ENCODE measurements at places on chromosomes 16 and 17. TPM values are rescaled to one million over a fixed set of nuclear protein-coding genes. Genes with fewer than 3 reads are reported as not detected.

GRCh38 chr17:40124279-40125141, 2.7 kb downstream of the MSL1 start:
- DNase-seq, result no peak

GRCh38 chr17:74861662-74862107, 2.0 kb upstream of the GRIN2C start:
- no peak for DNase-seq

The TPSAB1 gene
- not detected for total RNA-seq

- no peak for DNase-seq
Observed at GRCh38 chr16:68732741-68733399, 4.2 kb upstream of the CDH1 start.

DNA sequence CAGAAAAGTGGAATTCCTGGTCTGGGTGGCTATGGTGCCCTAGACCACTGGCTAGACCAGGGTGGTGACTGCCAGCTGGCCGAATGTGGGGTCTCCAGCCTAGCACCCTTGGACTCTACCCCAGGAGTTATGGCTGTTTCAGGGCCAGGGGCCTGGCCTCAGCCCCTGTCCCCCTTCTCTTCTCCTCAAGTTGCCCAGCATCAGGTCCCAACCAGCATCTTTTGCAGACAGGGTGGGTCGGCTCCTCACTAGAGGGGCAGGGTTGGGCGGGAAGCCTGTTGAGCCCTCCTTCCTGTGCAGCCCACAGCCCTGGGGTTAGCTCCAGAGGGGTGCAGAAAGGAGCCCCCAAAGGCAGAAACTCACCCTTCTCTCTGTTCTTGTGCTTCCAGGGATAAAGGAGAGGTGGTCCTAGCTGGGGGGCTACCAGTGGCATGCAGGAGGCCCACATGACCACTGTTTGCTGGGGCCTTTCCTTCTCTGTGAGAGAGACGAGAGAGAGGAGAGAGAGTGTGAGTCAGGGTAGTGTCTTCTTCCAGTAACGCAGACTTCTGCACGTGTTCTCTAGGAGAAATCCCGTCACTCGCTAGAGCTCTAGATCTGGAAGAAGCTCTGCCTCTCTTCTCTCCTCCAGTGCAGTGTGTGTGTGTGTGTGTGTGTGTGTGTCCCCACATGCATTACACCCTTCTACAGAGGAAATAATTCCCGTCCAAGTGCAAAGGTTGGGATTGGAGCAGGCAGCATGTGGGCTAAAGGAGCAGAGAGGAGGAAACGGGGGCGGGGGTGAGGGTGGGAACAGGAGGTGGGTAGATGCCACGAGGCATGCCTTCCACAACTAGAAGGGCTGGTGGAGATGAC, 209.4 kb downstream of the SEC14L1 start:
- no peak for DNase-seq

The PIRT gene
- total RNA-seq, result not detected

The TBC1D3I gene
- 1.00 TPM for total RNA-seq

DNA sequence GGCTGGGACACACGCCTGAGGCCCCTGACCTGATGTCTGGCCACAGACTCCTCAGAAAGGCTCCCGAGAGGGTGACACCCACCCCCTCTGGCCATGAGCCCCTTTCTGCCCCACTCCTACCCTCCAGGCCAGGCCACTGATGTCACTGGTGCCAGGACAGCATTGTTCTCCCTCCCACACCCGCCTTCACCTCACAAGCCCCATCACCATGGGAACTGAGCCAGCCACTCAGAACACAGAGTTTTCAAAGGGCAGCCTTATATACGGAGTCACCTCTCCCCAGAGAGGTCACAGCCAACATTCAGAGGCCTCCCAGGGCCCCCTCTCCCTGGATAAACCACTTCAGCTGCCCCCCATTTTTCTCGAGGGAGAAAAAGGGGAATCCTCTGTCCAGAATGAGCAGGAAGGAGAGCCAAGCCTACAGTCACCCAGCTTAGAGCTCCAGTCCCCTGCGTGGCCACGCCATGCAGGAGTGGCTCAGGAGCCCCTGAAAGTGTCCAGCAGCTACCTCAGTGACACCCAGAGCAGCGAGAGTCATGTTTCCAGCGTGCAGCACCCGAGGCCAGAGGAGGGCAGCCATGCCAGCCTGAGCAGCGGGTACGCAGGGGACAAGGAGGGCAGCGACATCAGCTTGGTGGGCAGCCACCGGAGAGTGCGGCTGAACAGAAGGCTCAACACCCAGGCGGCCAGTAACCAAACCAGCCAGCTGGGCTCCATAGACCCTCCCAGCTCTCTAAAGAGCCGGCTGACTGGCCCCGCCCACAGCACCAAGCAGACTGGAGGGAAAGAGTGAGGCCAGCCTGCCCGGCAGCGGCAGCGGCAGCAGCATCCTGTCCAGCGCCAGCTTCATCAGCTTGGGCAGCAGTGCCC, at the start of gene C16orf82:
Gene C16orf82, plus strand, starts transcription at position 260 of the 870 bp plus-strand sequence.
- DNase-seq, result no peak

GRCh38 chr17:70519300-70519699, 350.0 kb downstream of the KCNJ2 start:
- DNase-seq, result no peak

DNA sequence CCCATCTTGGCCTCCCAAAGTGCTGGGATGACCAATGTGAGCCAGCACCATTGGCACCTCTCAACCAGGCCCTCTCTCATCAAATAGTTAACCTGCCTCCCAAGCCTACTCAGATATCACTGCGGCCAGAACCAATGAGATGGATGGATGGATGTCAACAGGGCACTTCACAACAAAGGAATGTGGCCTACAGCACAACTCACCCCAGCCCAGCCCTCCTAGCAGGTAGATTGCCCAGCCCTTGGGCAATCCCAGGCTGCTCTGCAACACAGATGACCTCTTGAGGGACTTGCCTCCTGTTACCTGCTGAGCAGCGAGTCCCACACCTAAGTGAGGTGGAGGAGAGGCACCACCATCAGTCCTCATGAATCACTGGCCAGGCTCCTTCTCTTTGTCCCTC, 22.6 kb upstream of the KIFC3 start:
- peak; percentile 88 for DNase-seq

DNA sequence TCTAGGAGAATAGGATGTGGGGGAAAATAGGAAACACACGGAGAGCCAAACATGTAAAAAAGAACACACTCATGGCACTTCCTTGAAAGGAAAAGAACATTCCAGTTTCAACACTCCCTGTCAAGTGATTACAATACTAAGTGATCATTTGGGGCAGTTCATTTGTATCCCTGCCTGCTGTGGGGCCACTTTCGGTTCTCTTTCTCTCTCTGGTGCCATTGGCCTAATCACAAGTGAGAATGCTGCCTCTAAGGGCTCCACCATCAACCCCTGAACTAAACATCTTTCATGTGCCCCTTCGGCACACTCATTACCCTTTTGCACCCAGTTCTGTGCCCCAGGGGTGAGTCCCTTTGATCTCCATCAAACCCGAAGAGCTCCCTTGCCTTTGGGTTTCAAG, 197.3 kb downstream of the CEP112 start:
- DNase-seq, result no peak

GRCh38 chr17:45429339-45430005, 3.2 kb downstream of the ARHGAP27 start:
- DNase-seq, result no peak

The CTF1 gene
- 2.4 TPM for total RNA-seq

DNA sequence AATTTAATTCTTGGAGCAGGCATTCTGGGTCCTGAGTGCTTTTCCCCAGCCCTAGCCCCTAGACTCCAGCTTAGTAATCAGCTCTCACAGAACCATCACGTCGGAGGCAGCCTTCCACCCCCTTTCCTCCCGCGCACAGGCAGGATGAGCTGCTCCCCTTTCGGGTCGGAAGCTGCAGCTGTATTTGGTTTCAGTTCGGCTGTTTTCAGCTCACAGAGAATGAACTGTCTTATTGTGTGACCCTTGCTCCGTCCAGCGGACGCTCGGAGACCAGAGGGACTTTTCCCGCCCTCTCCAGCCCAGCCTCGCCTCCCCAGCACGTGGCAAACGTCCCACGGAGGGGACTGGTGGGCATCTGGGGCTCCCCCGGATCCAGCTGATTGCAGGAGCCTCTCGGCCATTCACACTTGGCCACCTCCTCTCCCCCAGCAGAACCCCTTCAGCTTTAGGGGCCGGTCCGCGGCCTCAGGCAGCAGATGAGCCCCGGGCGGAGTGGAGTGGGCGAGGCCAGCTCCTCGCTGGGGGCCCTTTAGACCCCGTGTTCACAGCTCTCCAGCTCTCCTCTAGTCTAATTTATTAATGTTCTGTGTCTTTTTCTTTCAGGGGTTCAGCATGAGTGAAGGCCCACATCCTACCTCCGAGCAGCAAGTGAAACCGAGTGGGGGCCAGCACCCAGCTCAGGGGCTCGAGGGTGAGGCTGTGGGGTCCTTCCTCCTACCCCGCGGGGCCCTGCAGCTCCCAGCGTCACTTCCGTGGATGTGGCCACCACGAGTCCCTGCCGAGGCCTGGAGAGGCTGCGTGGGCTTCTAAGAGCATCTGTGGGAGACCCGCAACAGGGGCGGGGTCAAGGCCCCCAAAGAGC, 863 bp upstream of the UTS2R start:
- no peak for DNase-seq

The SLC5A11 gene
- 0.95 TPM for total RNA-seq

DNA sequence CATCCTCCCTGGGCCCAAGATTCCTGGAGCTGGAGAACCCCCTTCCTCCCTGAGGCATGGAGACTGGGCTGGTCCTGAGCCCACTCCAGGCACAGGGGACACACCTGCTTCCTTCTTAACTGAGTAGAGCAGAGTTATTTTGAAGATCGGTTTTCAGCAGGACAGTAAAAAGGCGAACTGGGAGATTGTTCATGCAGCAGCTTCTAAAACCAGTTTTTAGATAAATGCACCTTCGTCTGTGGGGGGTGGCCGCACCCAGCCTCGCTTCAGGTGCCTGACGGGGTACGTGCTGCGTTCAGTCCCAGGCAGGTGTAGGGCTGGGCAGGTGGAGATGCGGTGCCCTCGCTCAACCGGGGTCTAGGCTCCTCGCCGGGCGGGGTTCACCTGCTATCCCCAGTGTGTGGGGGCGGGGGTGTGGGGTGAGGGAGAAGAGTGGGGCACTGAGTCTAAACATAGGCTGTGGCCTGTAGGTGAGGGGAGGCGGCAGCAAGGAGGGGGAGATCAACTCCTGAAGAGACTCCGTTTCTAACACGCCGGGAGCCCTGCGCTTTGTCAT, 69.5 kb downstream of the JPH3 start:
- no peak for DNase-seq

DNA sequence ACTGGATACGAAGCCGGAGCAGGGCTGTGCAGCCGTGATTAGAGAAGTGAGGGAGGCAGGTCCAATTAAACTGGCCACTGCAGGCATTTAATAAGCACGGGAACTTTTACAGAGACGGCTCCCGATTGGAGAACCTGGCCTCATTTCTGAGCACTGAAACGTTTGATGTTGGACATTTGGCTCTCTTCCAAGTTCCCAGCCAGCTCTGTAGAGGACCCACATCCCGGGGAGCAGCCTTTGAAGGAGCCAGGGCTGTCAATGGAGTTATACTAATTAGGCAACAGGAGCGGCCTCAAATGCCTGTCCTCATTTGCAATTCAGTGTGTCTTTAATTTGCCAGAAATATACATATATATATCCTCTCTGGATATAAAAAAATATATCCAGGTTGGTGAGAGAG, 499.4 kb upstream of the C16orf82 start:
- DNase-seq, result no peak

DNA sequence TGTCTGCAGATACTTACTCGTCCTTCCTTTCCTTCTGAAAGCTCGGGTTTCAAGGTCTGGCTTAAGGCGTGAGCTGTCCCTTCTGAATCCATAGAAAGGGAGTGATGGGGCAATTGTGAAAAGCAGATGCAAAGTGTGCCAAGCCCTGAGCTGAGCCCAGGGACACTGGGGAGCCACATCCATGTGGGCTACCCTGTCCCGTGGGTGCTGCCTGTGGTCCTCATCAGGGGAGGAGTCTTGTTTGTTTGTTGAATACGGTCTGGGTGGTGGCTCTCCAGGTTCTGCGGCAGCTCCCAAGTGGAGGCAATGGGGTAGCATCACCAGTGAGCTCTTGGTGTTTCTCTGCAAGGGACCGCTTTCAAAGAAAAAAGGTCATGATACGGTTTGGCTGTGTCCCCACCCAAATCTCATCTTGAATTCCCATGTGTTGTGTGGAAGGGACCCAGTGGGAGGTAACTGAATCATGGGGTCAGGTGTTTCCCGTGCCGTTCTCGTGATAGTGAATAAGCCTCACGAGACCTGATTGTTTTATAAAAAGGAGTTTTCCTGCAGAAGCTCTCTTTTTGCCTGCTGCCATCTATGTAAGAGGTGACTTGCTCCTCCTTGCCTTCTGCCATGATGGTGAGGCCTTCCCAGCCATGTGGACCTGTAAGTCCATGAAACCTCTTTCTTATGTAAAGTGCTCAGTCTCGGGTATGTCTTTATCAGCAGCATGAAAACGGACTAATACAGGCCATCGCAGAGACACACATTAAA, 1.0 kb upstream of the ALG1 start:
- DNase-seq, result no peak

DNA sequence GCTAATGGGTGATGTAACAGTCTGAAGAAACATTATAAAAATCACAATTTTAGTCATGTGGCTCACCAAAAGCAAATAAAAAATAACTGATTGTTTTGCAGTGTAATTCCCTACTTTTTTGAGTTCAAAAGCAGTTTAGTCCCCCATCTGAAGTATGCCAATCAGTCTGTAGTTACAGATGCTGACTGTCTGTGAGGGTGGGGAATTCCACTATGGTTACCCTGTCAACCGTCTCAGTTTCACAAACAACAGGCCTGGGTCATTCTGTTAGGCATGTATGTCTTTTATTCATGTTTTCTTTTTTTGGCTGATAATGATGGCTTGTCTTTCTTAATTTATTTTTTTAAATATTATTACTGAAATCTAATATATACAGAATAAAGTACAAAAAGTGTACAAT, 69.3 kb downstream of the STXBP4 start:
- DNase-seq, result no peak

DNA sequence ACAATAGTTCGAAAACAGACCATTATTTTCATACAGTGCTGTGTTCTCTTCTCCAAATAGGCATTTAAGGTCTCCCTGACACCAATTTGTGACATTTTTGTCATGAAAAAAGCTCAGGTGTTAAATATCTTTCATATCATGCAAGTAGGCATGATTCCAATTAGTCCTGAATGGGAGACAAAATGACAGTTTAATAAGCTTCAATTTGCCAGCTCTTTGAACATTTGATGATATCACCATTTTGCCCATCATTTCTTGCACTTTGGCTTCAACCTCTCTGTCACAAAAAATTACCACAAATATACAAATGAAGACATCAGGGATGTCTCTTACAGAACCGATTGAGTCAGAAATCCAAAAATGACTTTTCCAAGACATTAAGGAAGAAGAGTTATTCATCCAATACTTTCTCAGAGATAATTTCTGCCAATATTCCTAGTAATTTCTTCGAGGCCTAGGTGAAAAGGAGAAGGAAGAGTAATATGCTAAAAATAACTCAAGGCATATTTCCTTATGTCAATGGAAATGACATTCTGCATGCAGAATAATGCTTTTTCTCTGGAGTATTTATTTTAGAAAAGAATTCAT, 298.1 kb downstream of the CEP112 start:
- DNase-seq, result no peak

- no peak for DNase-seq
Observed at GRCh38 chr17:2024572-2025219, 438 bp downstream of the RTN4RL1 start.

The DNAJA2 gene
- 56.7 TPM for total RNA-seq

All from Caco-2 (cell line).